ENCODE measurements at places on chromosomes 16 and 17. TPM values are rescaled to one million over a fixed set of nuclear protein-coding genes. Genes with fewer than 3 reads are reported as not detected.

Gene STX1B
- 0.58 TPM for total RNA-seq

DNA sequence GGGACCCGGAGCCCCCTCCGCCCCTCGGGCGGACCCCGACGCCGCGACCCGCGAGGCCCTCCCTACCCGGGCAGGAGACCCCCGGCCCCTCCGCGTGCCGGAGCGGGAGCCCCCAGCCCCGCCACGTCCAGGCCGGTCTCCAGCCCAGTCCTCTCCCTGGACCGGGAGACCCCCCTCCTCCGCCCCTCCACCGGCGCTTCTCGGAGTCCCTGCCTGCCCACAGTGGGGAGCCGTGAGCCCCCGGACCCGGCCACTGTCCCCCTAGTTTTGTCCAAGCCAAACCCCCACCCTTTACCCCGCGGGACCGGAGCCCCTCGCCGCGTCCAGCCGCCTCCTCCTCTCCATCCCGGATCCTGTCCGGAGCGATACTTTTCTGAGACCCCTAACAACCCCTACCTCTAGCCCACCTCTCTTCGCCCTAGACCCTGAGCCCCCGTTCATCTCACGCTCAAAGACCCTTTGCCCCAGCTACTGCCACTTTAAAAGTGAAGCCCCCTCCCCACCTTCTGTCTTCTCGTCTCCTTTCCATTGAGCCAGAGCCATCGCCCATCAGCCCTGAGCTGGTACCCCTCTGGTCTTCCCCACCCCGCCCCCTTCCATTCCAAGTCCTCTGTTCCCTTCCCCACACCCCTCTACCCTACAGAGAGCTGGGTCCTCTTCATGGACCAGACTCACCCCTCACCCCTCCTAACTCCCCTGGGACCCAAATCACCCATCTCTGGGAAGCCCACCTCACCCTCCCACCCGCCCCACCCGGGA, 1.0 kb downstream of the NECAB2 start:
- DNase-seq: no peak

Gene YPEL2
- 75.2 TPM for total RNA-seq

DNA sequence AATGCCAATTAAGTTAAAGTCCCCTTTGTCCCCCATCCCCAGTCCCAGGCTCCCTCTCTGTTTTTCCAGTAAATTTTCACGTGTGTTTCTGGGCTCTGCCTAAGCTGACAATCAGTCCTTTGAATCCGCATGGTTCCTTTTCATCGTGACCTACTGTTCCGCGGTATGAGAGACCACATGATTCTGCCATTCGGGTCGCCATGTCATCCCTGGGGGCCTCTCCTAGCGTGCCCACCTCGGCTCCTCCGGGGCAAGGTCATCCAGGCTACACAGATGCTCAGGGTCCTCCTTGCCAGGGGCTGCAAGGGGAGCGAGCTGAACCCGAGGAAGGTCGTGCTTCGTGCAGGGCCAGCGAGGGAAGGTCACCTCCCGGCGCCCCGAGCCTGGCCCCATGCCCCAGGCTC, 157.6 kb downstream of the RAB11FIP4 start:
- no peak for DNase-seq

Gene MARVELD3
- 28.8 TPM for total RNA-seq

All from mucosa of gallbladder (tissue), 1 donor.